NCI-H524 treated with DMSO at 0.1 percent for 48 hours (cell line): ENCODE measurements at places on chromosomes 11 and 22.

- no peak for DNase-seq
Measured at GRCh38 chr11:107041088-107041444, 22.8 kb upstream of the GUCY1A2 start.

GRCh38 chr11:3201112-3201581 lies 17.5 kb downstream of the MRGPRG start:
- no peak for DNase-seq

- DNase-seq: no peak
Measured at GRCh38 chr22:47191671-47192650, 429.5 kb downstream of the TBC1D22A start.

DNA sequence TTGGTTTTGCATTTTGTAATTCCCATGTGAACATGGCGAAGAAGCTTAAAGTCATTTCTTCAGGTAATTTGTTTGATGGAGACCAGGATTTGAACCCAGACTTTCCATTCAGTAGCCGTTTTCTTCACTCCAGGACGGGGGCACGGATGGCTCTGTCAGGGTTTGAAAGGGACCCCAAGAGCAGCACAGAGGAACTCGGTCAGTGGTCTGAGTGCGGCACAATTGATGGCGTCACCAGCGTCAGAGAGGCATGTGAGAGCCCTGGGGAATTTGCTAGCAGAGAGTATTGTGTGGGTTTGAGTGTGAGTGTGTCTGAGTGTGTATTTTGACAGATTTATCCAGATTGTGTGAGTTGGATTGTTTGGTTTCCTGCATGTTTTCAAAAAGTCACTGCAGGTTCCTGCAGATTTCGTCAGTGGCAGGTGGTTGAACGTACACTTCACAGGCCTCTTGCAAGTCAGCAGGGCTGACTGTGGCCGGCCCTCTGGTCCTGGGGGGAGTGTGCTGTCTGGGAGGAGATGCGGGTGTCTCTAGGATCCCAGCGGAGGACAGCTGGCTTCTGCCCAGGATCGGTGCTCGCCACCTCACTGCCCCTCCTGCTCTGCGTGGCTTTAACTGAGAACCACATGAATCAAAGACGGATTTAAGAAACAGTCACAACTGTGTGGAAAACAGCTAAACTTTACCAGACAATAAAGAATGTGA lies 199.3 kb downstream of the TBC1D22A start:
- DNase-seq: no peak

- DNase-seq: no peak
Measured at GRCh38 chr11:131172011-131172410, 198.4 kb upstream of the NTM start.

DNA sequence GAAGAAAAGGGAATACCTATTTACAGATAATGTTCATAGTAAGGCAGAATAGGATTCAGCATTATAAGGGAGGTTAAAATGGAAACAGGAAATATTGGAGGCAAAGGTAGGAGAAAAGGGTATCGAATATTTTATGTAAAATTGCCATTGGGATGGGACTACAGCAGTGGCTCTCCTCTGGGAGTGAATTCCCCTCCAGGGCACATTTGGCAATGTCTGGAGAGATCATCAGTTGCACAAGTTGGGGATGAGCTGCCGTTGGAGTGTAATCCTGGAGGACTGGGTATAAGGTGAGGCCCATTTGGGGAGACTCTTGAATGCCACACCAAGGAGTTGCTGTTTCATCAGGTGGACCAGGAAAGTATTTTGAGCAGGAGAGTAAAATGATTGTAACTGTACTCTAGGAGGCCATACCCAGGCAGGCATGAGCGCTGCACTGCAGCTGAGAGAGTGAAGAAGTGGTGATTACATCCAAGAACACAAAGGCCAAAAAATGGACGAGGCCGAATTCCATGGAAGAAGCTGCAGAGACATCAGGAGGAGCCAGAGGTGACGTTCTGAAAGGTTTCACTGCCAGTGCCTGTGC lies 8.7 kb upstream of the ACRV1 start:
- DNase-seq: no peak

- no peak for DNase-seq
Measured at GRCh38 chr11:81886406-81887075, 847.1 kb downstream of the FAM181B start.

- DNase-seq: no peak
Measured at GRCh38 chr11:110362971-110363509, 66.6 kb upstream of the RDX start.

DNA sequence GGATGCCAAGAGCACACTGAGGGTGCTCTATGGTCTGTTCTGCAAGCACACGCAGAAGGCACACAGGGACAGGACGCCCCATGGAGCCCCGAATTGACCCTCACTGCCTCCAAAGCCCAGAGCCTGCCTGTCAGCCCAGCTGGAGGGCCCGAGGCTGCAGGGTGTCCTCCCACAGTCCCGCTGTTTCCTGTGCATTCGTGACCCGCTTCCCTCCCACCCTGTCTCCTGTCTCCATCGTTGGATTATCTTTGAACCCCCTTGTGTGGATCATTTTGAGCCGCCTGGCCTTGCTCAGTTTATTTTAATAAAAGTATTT lies 25.6 kb downstream of the PARVG start:
- DNase-seq: no peak

DNA sequence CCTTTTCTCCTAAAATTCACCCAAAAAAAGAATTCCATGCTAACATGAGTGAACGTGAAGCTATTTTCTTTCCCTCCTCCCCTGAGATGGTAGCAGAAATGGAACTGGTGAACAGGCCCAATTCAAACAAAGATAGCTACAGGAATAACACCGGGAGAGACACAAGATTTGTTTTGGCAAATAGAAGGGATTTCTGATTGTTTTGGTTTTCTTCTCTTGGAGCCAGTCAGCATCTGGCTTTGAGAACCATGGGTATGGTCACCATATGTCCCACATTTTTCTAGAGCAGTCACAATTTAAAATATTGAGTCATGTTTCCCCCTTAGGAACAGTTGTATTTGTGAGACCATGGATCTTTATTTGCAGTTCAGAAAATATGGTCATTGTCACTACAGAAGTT lies 214.1 kb downstream of the FAM76B start:
- DNase-seq: no peak
